HepG2 (cell line): ENCODE measurements at places on chromosomes 16 and 17.
A peak's percentile ranks its signal among the peaks of the same experiment; 100 is the strongest.

DNA sequence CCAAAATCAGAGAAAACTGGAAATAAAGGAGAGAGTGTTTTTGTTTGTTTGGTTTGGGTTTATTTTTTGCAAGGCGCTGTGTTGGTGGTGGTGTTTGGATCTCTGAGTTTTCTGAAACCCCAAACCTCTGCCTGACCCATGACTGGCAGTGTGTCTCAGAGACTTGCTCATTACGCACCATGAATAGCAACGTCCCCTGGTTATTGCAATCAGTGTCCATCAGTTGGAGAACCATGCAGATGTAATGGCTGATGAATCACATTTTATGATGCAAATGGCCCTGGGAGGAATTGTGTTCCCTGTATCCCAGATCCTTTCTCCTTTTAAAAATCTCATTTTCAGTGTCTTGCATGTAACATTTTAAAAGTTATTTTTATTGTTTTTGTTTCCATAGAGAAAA lies 362.8 kb downstream of the PMP22 start:
- no peak for DNase-seq

DNA sequence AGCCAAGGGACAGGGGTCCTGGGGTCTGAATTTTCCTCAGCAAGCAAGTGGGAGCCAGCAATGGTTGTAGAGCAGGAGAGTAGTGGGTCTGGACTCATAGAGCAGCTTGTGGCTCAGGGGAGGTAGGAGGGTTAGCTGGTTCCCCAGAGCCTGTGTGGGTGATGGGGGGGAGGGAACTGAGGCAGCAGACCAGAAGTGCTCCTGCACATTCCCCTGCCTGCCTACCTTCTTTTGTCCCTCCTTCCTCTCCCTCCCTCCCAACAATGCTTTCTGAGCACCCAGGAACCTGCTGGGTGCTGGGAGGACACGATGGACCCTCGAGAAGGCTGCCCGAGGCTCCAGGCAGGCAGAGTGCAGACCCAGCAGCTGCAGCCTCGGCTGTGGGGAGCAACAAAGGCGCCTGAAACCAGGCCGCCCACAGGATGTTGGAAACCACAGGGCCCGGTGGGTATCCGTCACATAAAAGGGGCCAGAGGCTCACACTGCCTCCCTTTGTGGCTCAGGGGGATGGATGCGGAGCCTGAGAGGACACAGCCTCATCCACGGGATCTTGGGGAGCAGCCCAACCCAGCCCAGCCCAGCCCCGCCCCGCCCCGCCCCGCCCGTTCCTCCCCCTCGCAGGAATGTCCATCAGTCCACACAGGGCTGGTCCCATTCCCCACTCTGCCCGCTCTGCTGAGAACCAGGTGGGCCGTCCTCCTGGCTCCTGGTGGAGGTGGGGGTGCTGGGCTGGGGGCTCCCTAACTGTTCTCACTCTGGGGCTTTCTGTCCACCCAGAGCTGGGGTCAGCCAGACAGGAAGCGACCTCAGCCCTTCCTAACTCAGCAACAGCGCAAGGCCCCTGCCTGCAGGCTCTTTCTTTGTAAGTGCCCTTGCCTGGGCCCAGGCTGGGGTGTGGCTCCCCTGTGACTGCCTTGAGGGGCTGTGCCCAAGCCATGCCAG lies 1.7 kb upstream of the NLRC3 start:
- DNase-seq = no peak

DNA sequence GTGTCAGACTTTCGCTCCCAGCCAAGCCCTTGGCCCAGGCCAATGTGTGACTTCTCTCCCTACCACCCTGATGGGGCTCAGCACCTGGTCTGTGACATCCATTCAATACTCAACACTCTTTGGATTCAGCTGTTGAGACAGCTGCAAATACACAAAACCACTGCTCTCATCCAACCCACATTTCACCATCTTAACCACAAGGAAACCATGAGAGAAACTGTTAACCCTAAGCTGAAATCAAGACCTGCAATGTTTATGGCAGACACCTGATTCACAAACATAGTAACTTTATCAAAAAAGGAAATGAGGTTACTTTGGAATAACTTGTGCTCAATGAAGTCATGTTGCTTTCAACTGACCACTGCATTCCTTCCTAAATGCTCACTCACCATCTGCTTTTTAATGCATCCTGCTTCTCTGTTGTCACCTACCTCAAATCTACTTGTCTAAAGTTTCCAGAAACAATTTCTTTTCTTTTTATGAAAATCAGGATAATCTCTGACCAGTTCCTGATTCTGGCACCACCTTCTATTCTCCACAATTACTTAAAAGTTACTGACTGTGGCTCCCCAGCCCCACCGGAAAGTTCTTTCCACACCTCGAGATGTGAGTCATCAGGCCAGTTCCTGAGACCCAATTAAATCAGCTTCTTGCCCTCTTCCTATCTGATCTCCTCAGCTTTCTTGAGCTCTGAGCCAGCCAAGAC lies 88.2 kb downstream of the NOG start:
- no peak for DNase-seq

DNA sequence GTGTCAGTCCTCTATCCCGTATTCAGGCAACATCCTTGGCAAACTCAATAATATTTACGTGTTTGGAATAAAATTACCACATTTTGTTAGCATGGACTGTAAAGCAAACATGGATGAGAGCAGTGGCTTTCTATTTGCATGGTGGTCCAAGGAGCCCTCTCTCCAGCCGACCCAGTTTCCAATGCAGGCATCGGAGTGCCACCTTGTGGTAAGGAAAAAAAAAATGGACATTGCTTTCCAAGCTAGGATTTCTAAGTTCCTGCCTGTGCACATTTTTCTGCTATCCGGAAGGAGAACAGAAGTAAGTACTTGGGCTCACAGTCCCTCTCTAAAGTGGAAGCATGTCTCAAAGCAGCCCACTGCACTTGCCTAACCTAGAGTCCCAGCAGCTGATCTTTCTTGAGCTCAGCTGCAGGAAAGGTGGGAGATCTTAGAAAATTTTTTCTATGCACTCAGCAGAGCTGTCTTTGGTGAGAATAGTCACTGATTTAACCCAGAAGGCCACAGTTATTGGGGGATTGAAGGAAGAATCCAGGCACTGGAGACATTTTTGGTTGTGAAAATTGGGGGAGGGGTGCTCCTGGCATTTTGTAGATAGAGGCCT lies 46.0 kb upstream of the ERCC4 start:
- peak; percentile 60 for DNase-seq

DNA sequence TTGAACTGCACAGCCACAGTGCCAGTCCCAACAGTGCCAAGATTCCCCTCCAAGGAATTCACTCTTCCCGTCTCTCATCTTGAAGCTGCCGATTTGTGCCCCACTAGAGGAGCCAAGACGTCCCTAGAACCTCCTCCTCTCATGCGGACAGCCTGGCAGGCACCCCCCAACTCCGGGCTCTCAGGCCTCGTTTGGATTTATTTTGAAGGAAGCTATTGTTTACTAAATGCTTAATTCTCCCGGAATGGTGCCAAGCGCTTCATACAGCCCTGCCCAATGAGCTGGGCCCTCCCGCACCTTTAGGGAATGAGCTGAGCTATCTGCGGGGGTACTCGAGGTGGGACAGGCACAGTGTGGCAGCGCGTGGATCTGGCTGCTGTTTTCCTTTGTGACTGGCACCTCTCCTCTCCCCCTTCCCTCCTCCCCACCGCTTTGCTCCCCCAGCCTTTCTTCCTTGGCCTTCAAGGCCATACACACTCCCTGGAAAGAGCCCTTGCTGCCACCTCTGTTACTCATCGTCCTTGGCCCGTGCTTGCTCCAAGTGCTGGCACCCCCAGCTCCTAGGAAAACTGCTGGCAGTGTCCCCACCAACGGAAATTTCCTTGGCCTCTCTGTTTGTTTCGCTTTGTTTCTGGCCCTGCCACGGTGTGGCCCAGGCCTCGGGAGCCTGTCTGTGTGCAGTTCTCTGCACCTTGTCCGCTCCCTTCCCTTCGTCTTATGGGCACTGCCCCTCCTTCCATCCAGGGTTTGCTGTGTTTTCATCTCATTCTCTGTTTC lies 49.9 kb upstream of the CDR2 start:
- no peak for DNase-seq

- DNase-seq = no peak
Observed at GRCh38 chr17:74512624-74513091, 18.6 kb downstream of the CD300LB start.

- no peak for DNase-seq
Observed at GRCh38 chr17:75808905-75809621, 24.5 kb downstream of the UNK start.

DNA sequence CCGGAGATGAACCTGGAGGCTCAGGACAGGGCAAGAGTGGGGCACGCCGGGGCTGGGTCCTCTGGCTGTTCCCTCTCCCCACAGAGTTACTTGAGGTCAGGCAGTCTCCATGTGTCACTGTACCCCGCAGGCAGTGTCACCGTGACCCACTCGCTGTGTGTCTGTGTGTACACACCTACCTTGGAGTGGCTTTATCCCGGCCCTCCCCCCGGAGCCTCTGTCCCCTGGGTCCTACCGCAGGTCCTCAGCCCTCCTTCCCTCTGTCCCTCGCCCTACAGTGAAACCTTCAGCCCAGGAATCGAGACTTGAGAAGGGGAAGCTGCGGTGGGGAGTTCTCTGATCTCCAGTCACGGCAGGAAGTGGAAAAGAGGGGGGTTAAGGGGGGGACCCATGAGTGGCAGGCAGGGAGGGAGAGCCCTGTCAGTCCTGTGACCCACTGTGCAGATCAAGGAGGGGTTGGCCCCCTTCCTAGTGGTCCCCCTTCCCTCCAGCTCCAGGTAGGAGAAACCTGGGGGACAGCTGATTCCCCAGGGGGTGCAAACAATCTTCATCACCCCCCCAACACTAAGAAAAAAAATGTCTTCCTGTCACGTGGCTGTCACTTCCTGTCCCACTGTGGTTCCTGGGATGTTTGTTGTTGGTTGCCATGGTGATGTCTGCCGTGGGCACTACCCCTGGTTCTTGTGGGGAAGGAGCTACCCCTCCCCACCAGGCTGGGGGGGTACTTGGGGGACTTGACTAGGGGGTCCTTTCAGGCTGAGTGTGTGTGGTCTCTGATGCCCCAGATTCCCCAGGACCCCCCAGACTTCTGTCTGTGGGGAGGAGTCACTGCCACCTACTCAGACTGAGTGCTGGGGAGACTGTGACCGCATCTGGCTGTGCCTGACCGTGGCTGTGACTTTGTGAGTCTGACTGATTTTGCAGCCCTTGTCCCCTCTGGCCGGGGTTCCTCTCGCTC lies 13.7 kb downstream of the RARA start:
- peak; percentile 55 for DNase-seq

GRCh38 chr17:68184816-68185436 lies 62.9 kb upstream of the AMZ2 start:
- no peak for DNase-seq
